ENCODE measurements at places on chromosomes 12 and 14. TPM values are rescaled to one million over a fixed set of nuclear protein-coding genes. Genes with fewer than 3 reads are reported as not detected.

DNA sequence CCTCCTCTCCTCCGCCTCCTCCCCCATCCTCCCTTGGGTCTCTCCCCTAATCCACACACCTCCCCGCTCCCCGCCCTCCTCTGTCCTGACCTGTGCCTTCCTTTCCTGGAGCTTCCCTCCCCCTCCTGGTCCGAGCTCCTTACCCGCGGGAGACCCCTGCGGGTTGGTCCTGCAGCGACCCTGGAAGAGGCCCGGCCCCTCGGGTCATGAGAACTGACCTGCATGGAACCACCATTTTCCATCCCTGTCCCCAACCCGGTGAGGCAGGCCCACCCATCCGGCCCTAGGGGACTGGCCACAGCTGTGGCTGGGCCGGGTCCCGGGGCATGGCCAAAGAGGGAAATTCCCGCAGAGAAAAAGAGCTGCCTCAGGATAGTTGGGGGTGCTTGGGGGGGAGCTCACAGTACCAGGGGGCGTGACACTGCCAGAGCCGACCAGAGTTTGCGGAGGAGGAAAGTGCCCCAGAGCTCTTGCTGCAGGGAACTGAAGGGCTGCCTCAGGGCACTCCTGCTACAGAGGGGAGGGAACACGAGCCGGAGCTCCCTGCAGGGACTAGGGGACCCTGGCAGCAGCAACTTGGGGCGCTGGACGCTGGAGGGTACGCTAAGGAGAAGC, 613 bp downstream of the ARHGEF40 start:
- no peak for DNase-seq

The FOS gene
- total RNA-seq, result 9.2 TPM

The PTPRB gene
- total RNA-seq, result 4.7 TPM

- DNase-seq, result no peak
Observed at GRCh38 chr14:100726550-100727085, at the start of gene DLK1. Gene DLK1, plus strand, starts transcription at chr14:100726892. Its CDS starts 177 bp downstream, at chr14:100727069.

The CRIP1 gene
- total RNA-seq, result 11.1 TPM

DNA sequence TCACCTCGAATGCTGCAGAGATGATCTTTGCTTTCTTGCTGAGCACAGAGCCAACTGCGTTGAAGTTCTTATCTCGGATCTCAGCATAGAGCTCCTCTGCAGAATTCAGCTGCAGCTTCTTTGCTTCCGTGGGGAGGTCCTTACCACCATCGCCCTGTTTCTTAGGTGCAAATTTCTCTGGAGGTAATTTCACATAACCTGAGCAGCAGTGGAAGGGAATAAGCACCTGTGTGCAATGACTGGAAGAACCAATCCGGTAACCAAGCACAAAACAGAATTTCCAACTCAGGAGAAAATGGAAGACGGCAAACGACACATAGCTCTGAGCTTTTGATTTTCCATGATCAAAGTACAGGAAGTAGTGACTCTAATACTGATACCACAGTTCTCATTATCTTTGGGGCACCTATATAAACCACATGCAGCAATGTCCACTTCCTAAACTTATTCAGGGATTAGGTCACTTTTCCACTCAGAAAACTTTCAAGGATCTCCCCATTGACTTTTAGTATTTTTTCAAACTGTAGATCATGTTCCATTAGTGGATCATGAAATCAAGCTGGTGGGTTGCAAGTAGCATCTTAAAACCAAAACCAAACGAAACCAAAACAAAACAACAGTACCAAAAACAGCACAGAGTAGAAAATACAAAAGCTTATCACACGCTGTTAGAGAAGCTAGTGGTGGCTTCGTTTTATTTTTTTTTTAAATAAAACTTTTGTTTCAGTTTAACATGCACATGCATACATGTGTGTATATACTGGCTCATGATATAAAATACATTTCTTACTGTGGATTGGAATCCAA, 18.9 kb upstream of the DIABLO start:
- DNase-seq, result no peak

- no peak for DNase-seq
Observed at GRCh38 chr12:77777274-77777673, 53.4 kb upstream of the NAV3 start.

The HOXC6 gene
- total RNA-seq, result 1.8 TPM

DNA sequence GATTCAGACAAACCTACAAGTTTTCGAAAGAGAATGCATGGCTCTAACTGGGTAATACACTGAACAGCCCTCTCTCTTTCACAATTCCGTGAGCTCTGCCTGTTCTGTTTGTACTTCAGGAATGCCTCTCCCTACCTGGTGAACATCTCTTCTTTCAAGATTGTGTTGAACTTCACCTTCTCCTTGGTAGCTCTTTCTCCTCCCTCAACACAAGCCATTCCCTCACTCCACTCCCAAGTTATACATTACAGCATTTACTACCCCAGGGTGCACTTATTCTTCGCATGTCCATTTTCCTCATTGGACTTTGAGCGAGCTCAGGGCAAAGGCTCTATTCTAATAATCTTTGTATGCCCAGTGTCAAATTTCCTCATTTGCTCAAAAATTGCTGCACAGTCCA, 28.3 kb downstream of the NRDE2 start:
- DNase-seq, result no peak

The GUCY2C gene
- not detected for total RNA-seq

The LYSET gene
- 14.1 TPM for total RNA-seq

DNA sequence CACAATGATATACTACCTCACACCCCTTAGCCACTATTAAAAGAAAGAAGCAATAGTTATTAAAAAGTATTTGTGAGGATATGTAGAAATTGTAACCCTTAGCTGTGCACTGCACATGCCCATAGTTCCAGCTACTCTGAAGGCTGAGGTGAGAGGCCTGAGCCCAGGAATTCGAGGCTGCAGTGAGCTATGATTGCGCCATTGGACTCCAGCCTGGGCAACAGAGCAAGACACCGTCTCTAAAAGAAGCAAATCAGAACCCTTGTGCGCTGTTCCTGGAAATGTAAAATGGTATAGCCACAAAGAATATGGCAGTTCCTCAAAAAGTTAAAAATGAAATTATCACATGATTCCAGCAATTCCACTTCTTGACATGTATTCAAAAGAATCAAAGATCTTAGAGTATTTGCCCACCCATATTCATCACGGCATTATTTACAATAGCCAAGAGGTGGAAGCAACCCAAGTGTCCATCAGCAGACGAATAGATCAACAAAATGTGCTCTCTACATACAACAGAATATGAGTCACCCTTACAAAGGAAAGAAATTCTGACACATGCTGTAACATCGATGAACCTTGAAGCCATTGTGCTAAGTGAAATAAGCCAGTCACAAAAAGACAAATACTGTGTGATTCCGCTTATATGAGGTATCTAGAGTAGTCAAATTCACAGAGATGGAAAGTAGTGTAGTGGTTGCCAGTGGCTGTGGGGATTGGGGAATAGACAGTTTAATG, 23.7 kb upstream of the YLPM1 start:
- peak; percentile 19 for DNase-seq

- DNase-seq, result no peak
Observed at GRCh38 chr12:91980389-91980821, 165.2 kb downstream of the BTG1 start.

The TAMALIN gene
- 5.1 TPM for total RNA-seq

- DNase-seq, result no peak
Observed at GRCh38 chr12:58090685-58091084, 149.3 kb downstream of the ATP23 start.

DNA sequence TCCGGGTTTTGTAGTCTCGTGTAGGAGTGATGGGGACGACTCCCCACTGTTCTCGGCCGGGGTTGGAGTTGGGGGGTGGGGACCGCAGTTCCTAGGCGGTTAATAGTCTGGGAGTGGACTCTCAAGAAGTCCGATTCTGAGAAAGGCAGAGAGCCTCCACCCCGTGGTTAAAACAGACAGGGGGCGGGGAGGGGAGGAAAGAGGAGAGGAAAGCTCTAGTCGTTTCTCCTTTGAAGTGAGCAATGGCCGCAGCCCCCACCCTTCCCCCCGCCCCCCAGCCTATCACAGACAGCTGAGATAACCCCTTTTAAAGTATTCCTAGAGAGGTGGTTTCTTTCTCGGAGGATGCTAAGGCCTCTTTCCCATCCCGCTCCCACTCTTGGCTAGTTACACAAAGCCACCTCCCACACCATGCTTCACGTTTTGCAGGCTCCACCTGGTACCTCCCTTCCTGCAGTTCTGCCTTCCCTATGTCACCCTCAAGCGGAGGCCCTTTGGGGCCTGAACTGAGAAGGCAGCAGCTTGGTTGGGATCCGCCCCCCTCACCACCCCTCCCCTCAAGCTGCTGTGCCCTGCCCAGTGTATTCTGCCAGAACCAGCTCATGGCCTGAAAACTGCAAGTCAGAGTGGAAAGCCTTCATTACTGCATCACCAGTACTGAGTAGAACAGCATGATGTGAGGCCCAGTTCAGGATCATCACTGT, 853 bp downstream of the USP5 start:
- no peak for DNase-seq

GRCh38 chr12:54935235-54935951, 49.2 kb downstream of the TESPA1 start:
- peak; percentile 84 for DNase-seq

The TEDC1 gene
- total RNA-seq, result 7.5 TPM

DNA sequence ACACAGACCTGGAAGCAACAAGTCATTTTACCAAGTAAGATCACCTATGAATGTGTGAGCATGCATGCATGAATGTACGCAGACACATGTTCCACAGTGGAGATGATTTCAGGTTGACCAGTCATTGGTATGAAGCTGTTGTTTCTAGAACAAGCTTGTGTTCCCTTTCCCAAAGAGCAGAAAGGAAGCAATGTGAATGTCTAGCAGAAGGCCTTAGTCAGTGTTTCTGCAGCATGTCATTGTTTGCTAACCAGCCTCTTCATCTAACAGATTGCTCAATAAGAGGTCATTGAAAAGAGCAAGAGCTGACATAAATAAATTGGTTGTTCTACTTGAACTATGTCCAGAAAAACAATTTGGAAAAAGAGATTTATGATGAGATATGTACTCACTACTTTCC, 191.4 kb downstream of the PLCZ1 start:
- DNase-seq, result peak; percentile 21

GRCh38 chr14:90424075-90424474, 27.2 kb downstream of the CALM1 start:
- no peak for DNase-seq

The MYH6 gene
- total RNA-seq, result not detected

The TM9SF1 gene
- total RNA-seq, result 55.6 TPM

The SNRPF gene
- 11.8 TPM for total RNA-seq

The CELA1 gene
- not detected for total RNA-seq

DNA sequence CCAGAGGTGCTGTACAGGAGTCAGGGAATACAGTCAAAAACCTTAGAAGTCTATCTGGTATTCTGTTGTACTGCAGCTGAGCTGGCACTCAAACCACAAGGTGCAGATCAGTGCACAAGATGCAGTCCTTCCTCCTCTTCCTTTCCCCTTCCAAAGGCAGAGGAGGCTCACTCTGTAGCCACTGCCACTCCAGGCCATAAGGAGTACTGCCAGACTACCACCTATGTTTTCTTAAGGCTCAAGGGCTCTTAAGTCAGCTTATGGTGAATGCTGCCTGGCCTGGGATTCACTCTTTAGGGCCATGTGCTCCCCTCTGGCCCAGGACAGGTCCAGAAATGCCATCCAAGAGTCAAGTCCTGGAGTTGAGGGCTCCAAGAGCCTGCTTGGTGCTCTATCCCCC, 200.3 kb downstream of the CRADD start:
- DNase-seq, result no peak

The IAPP gene
- total RNA-seq, result not detected

The COCH gene
- 18.8 TPM for total RNA-seq

The ZNF26 gene
- 12.0 TPM for total RNA-seq

- DNase-seq, result no peak
Observed at GRCh38 chr12:57905812-57906475, 35.4 kb upstream of the ATP23 start.

GRCh38 chr14:67269298-67270060, 28.2 kb downstream of the PALS1 start:
- DNase-seq, result peak; percentile 42

DNA sequence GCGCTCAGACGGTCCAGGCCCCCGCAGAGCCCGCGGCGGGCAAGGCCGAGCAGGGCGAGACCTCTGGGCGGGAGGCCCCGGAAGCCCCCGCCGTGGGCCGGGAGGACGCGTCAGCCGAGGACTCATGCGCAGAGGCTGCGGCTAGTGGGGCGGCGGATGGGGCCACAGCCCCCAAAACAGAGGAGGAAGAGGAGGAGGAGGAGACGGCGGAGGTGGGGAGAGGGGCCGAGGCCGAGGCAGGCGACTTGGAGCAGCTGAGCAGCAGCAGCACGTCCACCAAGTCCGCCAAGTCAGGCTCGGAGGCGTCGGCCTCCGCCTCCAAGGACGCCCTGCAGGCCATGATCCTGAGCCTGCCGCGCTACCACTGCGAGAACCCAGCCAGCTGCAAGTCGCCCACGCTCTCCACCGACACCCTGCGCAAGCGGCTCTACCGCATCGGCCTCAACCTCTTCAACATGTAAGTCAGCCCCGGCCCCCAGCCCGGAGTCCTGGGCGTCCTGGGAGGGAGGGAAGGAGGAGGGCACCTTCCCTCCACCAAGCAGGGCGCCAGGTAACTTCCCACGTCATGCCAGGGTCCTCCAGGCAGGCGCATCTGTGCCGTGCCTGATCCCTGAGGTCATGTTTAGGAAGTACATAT, 72.4 kb downstream of the IQSEC3 start:
- DNase-seq, result no peak

- no peak for DNase-seq
Observed at GRCh38 chr14:22786685-22787084, 20.2 kb downstream of the OXA1L start.

GRCh38 chr12:54229624-54230212, 40.9 kb upstream of the SMUG1 start:
- peak; percentile 96 for DNase-seq

The ZDHHC22 gene
- not detected for total RNA-seq

DNA sequence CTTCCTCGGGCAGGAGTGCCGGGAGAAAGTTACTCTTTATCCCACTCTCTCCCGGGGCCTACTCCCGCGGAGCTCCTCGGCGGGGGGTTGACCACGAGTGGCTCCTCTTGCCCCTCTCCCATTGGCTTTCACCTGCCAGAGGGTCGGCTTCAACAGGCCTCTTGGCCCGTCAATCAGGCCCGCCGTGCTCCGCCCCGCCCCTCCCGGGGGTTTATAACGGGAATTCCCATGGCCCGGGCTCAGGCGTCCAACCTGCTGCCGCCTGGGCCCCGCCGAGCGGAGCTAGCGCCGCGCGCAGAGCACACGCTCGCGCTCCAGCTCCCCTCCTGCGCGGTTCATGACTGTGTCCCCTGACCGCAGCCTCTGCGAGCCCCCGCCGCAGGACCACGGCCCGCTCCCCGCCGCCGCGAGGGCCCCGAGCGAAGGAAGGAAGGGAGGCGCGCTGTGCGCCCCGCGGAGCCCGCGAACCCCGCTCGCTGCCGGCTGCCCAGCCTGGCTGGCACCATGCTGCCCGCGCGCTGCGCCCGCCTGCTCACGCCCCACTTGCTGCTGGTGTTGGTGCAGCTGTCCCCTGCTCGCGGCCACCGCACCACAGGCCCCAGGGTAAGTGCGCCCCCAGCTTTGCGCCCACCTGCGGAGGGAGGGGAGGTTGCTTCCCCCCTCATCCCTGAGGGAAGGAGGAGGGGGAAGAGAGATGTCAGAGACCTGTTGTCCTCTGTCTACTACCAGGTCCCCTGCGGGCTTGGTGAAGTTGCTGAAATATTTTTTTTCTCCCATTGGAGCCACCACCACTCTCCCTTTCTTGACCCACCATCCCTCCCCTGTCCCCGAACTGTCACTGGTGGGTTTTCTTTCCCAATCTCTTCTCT, at the start of gene SMOC1:
Gene SMOC1, plus strand, starts transcription at position 242 of the 869 bp plus-strand sequence. Its CDS starts 263 bp downstream, at position 505.
- no peak for DNase-seq
